Right hindlimb (tissue), 1 donor: ENCODE measurements at places on chromosomes 6 and 20.

GRCh38 chr6:11848346-11848651 lies 69.7 kb upstream of the ADTRP start:
- DNase-seq = no peak

GRCh38 chr20:9565910-9566550 lies 51.6 kb downstream of the LAMP5 start:
- DNase-seq = no peak

GRCh38 chr20:63118303-63119120 lies 97.4 kb downstream of the YTHDF1 start:
- no peak for DNase-seq

- no peak for DNase-seq
Observed at GRCh38 chr20:13029687-13030375, 21.1 kb downstream of the SPTLC3 start.

DNA sequence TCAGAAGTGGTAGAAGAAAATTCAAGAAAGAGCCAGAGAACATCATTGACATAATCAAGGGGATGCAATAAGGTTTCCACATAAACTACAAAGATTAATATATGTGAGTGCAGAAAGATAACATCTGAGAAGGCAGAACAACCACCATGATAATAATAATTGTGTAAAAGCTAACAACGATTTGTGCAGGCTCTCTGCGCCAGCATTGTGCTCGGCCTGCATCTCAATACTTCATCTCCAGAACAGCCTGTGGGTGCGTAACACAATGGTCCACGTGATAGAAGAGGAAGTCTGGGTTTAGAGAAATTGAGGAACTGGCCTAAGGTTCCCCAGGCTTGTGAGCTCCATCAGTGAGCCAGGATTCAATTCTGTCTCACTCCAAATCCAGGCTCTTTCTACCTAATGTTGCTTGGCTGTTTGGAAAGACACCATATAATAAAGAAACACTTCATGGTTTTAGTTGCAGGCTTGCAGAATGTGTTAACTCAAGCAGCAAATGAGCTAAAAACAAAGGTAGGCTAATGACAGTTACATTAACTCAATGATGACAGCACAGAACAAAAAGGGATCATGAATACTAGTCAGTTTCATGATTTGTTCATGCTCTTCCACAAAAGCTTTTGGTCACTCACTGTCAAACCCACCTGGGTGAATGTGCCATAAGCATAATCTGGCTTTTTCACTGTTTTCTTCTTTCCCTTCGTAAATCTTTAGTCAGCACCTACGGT lies 71.2 kb downstream of the LY86 start:
- DNase-seq = no peak

DNA sequence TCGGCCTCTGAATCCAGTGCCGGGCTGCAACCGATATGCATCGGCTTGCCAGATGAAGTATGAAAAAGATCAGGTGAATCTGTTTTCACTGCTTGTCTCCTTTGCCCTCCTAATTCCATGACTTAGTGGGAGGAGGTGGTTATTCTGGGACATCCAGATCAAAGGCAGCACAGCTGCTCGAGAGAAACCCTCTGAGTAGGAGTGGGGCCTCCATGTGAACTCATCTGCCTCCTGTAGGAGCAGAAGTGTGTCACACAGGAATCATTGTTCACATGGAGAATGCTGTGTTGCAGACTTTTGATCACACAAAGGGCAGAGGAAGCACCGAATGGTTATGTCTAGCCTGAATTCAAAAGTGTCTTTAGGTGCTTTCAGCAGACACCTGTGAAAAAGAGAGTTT lies 73.1 kb upstream of the SLC22A1 start:
- no peak for DNase-seq

- no peak for DNase-seq
Observed at GRCh38 chr6:53543359-53544216, 1.3 kb downstream of the GCLC start.

DNA sequence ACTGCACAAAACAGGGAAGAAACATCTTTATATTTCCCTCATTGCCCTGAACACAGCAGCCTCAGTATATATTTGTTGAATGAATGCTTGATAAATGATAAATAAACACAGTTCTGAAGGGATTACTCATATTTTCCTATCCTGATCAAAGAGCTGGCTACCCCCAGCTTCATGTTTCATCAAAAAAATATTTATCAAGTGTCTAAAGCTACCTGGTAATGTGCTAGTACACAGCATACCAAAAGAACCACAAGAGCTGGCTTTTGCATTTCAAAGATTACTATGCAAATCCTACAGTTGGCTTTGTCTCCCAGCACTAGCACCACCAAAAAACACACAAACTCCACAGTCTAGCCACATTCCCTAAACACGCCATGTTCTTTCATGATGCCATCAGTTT lies 130.0 kb downstream of the BTBD9 start:
- DNase-seq = no peak

DNA sequence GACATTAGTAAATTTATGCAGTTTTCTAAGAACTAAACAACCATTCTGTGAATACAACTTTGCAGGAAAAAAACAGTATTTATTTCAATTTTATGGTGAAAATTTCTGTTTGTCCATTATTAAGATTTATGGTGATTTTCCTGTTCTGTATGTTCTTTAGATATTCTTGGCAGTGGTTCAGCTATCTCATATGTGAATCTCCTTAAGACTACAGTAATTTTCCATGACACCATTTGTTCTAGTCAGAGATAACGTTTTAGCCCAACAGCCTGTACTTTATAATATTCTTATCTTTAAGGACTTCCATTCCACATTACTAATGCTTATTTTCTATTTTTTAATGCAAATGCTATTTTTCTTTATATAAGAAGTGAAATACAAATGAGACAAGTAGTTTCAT lies 504.0 kb downstream of the RFPL4B start:
- no peak for DNase-seq

DNA sequence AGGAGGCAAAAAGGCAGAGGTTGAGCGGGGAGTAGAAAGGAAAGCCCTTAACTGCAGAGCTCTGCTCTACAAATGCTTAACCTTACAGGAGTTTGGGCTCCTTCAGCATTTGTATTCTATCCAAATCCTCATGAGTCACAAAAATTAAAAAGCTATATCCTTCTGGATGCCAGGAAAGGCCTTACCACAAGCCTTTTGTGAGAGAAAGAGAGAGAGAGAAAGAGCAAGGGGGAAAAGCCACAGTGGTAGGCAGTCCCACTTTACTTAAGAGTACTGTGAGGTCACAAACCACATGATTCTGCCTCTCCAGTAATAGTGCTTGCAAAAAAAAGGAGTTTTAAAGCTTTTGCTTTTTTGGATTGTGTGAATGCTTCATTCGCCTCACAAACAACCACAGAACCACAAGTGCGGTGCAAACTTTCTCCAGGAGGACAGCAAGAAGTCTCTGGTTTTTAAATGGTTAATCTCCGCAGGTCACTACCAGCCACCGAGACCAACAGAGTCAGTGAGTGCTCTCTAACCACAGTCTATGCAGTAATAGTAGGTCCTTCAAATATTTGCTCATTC lies at the start of gene RUNX2:
RUNX2 (plus strand) TSS at position 375 of the 567 bp plus-strand sequence. CDS start 397 bp downstream, outside the sequence.
- peak; percentile 56 for DNase-seq

DNA sequence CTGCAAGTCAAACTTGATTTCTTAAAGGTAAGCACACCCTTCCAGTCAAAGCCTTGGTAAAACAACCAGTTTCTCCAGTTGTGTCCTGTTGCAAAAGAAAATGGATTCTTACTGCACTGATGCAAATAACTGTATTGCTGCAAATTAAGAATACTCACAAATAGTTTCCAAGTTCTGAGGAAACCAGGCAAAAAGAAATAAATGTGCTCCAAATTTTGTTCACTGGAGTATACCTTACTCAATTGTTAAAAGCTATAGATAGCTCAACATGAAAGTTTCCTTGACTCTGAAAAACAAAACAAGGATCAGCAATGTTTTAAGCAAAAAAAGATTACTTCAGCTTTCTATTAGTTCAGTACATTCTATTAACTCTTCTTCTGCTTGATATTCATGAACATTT lies 75.2 kb downstream of the SLC16A10 start:
- no peak for DNase-seq

DNA sequence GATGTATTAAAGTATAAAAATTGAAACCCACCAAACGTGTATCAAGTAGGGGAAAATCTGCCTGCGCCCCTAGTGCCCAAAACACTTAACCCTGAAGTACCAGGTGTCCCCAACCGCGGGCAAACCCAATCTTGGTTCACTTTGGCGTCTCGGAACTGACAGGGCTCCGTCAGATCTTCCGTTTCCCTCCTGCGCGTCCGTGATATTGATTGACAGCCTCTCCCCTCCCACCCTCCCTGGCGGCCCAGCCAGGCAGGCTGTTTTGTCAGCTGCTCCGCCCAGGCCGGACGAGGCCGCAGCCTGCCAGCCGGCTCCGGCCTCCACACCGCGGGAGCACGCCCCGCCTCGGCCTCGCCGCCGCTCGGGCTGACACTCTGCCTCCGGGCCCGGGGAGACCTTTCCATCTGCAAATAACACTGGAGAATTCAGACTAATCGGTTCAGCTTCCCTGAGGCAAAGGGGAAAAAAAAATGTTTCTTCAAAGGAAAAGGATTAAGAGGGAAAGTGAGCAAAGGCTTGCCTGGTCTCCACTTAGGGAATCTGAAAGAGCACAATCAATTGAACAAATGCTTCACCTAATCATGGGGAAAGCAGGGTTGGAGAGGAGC lies 234.9 kb upstream of the MCHR2 start:
- peak; percentile 86 for DNase-seq

GRCh38 chr6:52653151-52653550 lies 17.8 kb upstream of the TMEM14A start:
- DNase-seq = no peak

GRCh38 chr20:57999465-58000111 lies 228.9 kb downstream of the ANKRD60 start:
- DNase-seq = peak; percentile 57

- DNase-seq = no peak
Observed at GRCh38 chr6:122648726-122649125, 38.5 kb downstream of the PKIB start.

DNA sequence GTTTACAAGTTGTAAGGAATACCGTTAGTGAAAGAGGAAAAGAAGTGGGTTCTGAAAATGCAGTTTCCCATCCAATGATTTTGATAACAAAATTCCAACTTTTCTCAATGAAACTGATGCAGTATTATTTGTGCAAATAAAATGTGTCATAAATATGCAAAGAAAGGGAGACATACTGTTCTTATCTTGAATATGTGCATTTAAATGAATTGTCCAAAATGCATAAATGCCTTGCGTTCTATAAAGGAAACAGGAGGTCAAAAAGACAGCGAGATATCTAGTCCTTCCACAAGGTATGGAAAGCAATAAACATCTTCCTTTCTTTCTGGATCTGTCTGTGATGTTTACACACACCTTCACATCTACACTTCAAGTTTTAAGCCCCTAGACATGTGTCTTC lies 54.6 kb upstream of the ISM1 start:
- DNase-seq = no peak

- no peak for DNase-seq
Observed at GRCh38 chr6:109242029-109242428, 140.2 kb downstream of the CD164 start.

DNA sequence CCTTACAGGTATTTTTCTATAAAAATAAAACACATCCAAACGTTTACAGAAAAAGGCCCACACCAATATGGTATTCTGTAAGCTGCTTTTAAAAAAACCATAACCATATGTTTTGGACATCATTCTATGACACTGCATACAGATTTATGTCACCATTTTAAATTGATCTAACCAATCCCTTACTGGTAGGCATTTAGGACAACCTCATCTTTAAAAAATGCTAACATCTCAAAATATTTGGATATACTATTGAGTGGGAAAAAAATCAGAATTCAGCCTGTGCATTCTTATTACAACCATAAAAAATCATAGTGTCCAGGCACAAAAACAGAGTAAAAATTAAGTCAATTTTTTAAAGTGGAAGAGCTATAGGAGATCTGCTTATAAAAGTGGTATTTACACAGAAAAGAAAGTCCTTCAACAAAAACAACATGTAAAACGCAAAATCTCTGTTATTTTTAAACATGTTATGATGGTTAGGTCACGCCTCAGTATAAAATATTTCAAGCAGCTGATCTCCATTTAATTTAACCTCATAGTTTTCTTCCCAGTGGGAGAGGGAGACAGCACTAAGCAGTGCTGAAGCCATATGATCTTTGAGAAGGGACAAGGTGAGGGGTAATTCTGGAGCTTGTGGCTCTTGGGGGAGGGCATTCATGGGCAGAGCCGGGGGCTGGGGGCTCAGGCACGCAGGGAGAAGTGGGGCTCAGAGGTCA lies 21.2 kb downstream of the TRAM2 start:
- DNase-seq = no peak

GRCh38 chr6:85460154-85460920 lies 10.5 kb downstream of the NT5E start:
- DNase-seq = no peak

- no peak for DNase-seq
Observed at GRCh38 chr20:39857187-39857586, 831.8 kb downstream of the MAFB start.

- no peak for DNase-seq
Observed at GRCh38 chr6:36195471-36196112, 952 bp upstream of the BRPF3 start.

DNA sequence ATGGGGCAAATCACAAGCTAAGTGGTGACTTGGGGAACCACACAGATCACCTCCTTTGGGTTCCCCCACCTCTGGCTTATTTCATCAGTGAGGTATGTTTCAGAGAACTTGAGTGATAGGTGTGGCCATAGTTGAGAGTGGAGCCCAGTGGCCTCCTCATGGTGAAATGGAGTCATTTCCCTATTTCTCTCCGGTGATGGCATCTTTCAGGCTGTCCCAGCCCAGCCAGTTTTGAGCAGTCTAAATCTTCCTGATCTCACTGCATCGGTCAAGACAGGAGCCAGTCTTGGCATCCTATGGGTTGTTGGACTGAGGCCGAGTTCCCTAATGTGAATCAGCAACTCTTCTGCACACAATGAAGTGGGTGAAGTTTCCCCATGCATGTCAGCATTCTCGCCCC lies 132.4 kb downstream of the EYA2 start:
- peak; percentile 40 for DNase-seq

GRCh38 chr6:149059557-149059956 lies 258.0 kb upstream of the TAB2 start:
- no peak for DNase-seq

- DNase-seq = no peak
Observed at GRCh38 chr20:48820649-48820973, 7.2 kb downstream of the PREX1 start.

- DNase-seq = no peak
Observed at GRCh38 chr6:117481278-117481925, 1.1 kb upstream of the DCBLD1 start.

DNA sequence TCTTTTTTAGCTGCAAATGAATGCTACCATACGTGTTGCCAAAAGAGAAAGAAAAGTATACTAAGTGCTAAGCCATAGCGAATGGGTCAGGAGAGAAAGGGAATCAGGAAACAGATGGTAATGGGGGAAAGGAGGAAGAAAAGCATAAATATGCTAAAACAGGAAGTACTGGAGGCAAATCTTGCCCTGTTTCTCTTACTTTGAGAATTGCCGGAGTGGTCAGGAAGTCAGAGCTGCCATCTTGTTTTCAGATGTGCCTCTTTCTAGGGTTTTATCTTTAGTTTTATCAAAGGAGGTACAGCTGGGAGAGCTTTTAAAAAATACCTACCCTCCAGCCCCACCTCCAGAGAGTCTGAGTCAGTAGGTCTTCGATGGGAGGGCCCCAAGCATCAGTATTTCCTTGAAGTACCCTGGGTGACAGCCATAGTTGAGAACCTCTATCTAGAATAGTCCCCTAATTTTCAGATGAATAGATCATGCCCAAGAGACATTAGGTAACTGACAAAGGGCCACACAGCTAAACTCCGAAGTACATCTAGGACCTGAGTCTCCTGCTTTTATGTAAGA lies 193.3 kb downstream of the CLIC5 start:
- DNase-seq = no peak

GRCh38 chr20:19830211-19830785 lies 72.2 kb downstream of the RIN2 start:
- DNase-seq = no peak

- DNase-seq = peak; percentile 68
Observed at GRCh38 chr6:161370880-161371279, 97.0 kb upstream of the AGPAT4 start.
